ENCODE measurements at places on chromosomes 2 and 18.

- H3K27ac ChIP-seq = no peak overlapping the region
- H3K27me3 ChIP-seq = peaks cover 5% of the 10 kb centered on the region
- no peaks in the 10 kb centered on the region for H3K36me3 ChIP-seq
- DNase-seq = no peak
- no peaks in the 10 kb centered on the region for H3K4me1 ChIP-seq
These were observed 9.1 kb downstream of the DNAH7 start for GRCh38 chr2:196059491-196059960.

GRCh38 chr2:207934720-207935119 is 90.6 kb downstream of the PLEKHM3 start:
- no peak overlapping the region for H3K27ac ChIP-seq
- H3K36me3 ChIP-seq = no peaks in the 10 kb centered on the region
- H3K4me1 ChIP-seq = no peaks in the 10 kb centered on the region
- no peaks in the 10 kb centered on the region for H3K27me3 ChIP-seq

GRCh38 chr2:32663864-32664263 is 36.0 kb downstream of the TTC27 start:
- no peaks in the 10 kb centered on the region for H3K4me1 ChIP-seq
- H3K4me3 ChIP-seq = no peak overlapping the region
- DNase-seq = no peak
- H3K36me3 ChIP-seq = peaks cover 34% of the 10 kb centered on the region
- H3K27me3 ChIP-seq = no peaks in the 10 kb centered on the region

DNA sequence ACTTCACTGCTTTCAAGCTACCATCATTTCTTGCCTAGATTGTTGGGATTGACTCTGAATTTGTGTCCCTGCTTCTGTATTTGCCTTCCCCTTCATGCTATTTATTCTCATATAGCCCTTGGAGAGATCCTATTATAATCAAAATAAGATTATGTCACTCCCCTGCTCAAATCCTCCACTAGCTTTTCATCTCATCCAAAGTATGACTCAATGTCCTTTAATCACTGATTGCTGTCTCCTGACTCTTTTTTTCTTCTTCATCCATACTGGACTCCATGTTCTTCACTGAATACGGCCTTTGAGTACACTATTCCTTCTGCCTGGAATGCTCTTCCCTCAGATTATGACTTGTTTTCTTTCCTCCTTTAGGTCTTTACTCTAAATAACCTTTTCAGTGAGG is 5.0 kb downstream of the RBKS start:
- no peak overlapping the region for H3K27ac ChIP-seq
- peaks cover 19% of the 10 kb centered on the region for H3K4me1 ChIP-seq
- H3K36me3 ChIP-seq = no peaks in the 10 kb centered on the region
- DNase-seq = no peak
- H3K4me3 ChIP-seq = no peak overlapping the region

DNA sequence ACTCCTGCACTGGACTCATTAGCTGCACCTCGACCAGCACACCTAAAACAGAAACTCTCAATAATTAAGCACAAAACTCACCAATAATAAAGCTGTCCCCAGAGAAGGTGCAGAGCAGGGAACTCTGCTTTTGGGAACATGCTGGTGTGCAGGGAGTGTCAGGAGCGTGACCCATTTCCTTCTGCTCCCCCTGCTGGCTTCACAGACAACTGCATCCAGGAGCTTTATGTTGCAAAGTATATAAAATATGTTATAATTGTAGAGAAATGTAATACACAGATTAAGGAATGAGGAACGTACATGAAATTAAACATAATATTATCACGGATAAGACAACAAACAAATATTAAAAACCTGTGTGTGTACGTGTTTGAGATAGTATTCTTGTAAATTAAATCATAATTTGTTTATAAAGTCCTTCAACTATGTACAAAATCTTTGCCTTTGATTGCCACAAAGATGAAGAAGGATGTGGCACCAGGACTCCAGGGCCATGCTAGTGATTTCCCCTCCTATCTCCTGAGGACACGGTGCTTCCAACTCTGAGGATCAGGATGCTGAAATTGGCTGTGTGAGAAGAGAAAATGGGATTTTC is 68.6 kb upstream of the MAL start:
- no peaks in the 10 kb centered on the region for H3K36me3 ChIP-seq
- H3K4me1 ChIP-seq = no peaks in the 10 kb centered on the region
- H3K27me3 ChIP-seq = peaks cover 15% of the 10 kb centered on the region
- H3K27ac ChIP-seq = no peak overlapping the region
- DNase-seq = no peak

- no peaks in the 10 kb centered on the region for H3K4me1 ChIP-seq
- no peak overlapping the region for H3K27ac ChIP-seq
- peaks cover 67% of the 10 kb centered on the region for H3K27me3 ChIP-seq
- H3K4me3 ChIP-seq = no peak overlapping the region
These were observed 79.8 kb downstream of the CIB4 start for GRCh38 chr2:26561376-26561775.

DNA sequence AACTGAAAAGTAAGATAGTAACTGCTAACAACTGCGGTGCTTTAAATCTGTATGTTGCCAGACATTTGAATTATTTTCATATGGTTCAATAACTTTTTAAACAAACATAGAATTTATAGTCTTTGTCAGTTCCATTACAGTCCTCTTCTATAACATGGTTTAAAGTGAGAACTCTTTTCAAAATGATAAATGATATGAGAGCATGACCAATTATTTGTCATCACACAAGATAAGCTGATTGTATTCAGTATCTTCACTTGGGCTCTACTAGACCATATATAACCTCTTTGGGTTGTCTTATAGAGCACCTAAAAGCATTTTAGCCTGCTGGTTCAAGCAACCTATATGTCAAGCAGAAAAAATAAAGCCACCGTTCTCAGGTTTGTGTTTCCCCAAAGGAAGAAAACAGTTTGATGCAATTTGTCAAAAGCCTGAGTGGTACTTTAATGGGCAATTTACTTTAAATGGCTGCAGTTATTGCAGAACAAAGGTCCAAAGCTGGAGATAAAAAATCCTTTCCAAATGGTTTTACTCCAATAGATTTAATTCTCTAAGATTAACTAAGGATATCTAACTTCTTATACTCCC is 298.4 kb downstream of the FSIP2 start:
- no peaks in the 10 kb centered on the region for H3K27me3 ChIP-seq
- H3K36me3 ChIP-seq = no peaks in the 10 kb centered on the region
- no peaks in the 10 kb centered on the region for H3K4me1 ChIP-seq
- H3K27ac ChIP-seq = no peak overlapping the region
- H3K4me3 ChIP-seq = no peak overlapping the region

DNA sequence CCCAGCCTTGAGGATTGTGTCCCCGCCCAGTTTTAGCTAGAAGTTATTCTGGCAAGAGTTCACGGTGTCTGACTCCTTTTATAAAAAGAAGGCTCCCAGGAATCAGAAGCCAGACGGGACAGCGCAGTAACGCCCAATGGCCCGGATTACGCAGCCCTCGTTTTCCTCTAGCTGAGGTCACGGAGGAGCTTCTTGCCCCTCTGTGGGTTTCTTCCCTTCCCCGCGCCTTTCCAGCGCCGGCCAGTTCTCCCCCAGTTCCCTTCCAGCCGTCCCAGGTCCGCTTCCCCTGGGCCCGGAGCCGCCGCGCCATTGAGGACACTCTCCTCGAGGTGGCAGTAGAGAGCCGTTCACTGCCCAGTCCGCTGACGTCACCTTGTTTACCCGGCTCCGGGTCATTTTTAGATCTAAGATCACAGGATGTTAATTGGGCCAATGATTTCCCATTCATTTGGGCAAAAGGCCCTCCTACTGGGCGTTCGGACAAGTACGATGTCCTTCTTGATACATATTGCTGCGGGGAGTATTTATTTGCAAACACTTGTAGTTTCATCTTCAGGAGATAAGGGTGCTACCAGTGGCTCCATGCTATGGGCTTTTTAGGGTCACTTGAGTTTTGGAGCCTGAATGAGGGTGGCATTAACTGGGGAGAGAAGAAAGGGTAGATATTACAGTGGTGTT is 81.5 kb upstream of the PPM1B start:
- peak overlapping the region; percentile 76 for H3K4me3 ChIP-seq
- H3K27ac ChIP-seq = peak overlapping the region; percentile 81
- H3K4me1 ChIP-seq = peaks cover 23% of the 10 kb centered on the region
- peak; percentile 77 for DNase-seq

DNA sequence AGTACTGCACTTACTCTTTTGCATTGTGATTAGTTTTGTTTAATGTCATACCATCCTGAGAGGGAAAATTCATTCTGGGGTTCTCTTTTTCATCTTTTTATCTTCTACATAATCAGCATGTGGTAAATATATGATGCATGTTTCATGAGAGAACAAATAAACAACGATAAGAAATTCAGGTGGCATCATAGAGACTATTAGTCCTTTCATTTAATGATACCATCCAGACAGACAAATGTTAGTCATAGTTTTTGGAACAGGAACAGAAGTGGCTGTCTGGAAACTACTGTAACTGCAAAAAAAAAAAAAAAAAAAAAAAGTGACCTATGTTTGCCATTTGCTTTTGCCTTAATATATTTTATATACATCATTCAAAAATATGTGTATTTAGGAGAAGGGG is 761.0 kb downstream of the EPHA4 start:
- H3K4me1 ChIP-seq = no peaks in the 10 kb centered on the region
- H3K27me3 ChIP-seq = peaks cover 3% of the 10 kb centered on the region
- H3K4me3 ChIP-seq = no peak overlapping the region

DNA sequence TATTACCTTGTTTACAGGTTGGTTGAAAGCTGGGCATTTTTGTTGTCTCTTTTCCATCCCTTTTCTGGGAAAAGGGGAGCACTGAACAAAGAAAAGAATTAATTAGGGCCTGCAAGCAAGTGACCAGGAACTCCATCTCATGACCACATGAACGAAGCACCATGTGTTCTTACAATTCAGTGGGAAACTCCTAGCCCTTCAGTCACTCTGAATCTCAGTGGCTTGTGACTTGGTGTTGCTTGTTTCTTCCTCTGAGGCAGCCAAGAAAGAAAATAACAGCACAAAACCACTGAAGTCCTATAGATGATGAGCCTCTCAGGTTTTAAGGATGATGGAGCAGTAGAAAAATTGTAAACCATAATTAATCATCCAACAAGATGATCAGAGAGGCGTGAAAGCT is 129.1 kb upstream of the CAB39 start:
- H3K27ac ChIP-seq = peak overlapping the region; percentile 62
- no peaks in the 10 kb centered on the region for H3K27me3 ChIP-seq
- no peak for DNase-seq

DNA sequence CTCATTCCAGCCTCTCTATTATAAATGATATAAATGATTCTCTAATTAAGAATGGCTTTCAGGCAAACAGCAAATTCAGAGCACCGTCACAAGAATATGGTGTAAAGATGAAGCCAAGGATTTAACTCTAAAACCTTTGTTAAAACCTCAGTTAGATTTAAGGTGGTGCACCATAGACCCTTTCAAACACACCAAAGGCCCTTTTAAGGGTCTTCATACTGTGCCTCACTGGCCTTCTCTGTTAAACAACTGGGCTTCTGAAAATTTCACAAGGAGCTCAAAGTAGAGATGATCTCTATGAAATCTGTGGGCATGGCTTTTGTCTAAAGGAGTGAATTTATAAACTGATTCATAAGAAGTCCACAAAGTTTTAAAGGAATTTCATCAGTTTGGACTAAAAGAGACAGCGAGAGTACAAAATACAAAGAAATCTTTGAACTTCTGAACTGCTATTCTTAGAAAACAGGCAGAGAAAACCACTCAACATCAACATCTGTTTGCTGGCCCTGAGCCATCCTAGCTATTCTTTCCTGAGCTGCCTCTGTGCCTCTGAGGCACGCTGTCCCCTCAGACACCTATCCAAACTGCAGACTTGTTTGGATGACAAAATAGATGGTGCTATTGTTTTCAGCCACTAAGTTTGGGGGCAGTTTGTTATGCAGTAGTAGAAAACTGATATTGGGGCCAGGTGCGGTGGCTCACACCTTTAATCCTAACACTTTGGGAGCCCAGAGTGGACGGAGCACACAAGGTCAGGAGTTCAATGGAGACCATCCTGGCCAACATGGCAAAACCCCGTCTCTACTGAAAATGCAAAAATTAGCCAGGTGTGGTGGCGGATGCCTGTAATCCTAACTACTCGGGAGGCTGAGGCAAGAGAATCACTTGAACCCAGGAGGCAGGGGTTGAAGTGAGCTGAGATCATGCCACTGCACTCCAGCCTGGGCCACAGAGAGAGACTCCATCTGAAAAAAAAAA is 72.9 kb upstream of the MYCN start:
- peaks cover 7% of the 10 kb centered on the region for H3K27me3 ChIP-seq
- H3K4me3 ChIP-seq = no peak overlapping the region
- H3K4me1 ChIP-seq = no peaks in the 10 kb centered on the region
- H3K36me3 ChIP-seq = no peaks in the 10 kb centered on the region
- DNase-seq = no peak
- H3K27ac ChIP-seq = no peak overlapping the region

DNA sequence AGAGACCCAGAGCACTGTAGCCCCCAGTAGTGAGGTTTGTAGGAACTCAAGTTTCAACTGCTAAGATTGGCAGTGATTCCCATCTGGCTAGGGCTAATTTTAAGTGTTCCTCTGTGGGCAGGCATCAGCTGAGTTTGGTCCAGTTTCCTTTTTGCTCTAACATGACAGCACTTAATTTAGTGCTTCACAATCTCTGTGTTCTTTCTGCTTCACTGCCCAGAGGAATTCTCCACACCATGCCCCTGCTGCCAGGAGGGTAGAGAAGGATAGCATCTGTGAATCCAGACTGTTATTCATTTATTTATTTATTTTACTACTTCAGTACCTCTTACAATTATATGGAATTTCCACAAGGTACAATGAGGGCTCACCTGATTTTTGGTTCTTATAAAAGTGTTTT is 549.9 kb upstream of the FSIP2 start:
- H3K36me3 ChIP-seq = no peaks in the 10 kb centered on the region
- H3K27ac ChIP-seq = no peak overlapping the region
- H3K27me3 ChIP-seq = no peaks in the 10 kb centered on the region

DNA sequence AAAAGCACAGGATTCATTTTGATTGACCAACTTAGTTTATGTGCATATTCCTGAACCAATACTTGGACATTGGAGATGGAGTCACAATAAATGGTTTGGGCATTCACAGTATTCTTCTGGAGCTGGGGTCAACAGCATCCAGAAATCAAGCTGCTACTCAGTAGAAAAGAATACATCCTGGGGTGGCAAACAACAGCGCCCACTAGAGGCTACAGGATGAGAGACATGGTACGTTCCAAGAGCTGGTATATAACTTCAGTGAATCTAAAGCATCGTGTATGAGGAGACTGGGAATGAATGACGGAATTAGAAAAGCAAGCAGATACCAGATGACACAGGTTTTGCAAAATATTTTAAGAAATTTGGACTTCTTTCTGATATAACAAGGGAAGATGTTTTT is 142.9 kb upstream of the FIGN start:
- H3K27ac ChIP-seq = no peak overlapping the region
- no peaks in the 10 kb centered on the region for H3K27me3 ChIP-seq
- no peak for DNase-seq
- H3K36me3 ChIP-seq = no peaks in the 10 kb centered on the region
- no peaks in the 10 kb centered on the region for H3K4me1 ChIP-seq

- DNase-seq = no peak
- no peaks in the 10 kb centered on the region for H3K36me3 ChIP-seq
- no peak overlapping the region for H3K27ac ChIP-seq
- H3K27me3 ChIP-seq = peaks cover 4% of the 10 kb centered on the region
- H3K4me1 ChIP-seq = peaks cover 5% of the 10 kb centered on the region
These were observed 226.9 kb downstream of the VAPA start for GRCh38 chr18:10140461-10141282.

- no peak overlapping the region for H3K27ac ChIP-seq
- no peaks in the 10 kb centered on the region for H3K36me3 ChIP-seq
- no peak for DNase-seq
- H3K4me3 ChIP-seq = no peak overlapping the region
- no peaks in the 10 kb centered on the region for H3K4me1 ChIP-seq
These were observed 792.2 kb downstream of the LRRTM4 start for GRCh38 chr2:76730021-76730420.
